ENCODE measurements at places on chromosomes 5 and 9. TPM values are rescaled to one million over a fixed set of nuclear protein-coding genes. Genes with fewer than 3 reads are reported as not detected.

The IFNB1 gene
- not detected for total RNA-seq

The CDKN2B gene
- 4.2 TPM for total RNA-seq

The RASEF gene
- total RNA-seq: 2.0 TPM

The NCS1 gene
- total RNA-seq: 3.0 TPM

The OBP2B gene
- not detected for total RNA-seq

The CCNG1 gene
- 93.4 TPM for total RNA-seq

The HACD4 gene
- total RNA-seq: 0.13 TPM

The IL7R gene
- 7.4 TPM for total RNA-seq

The ZNF483 gene
- total RNA-seq: 0.44 TPM

The TTC23L gene
- total RNA-seq: not detected

All from right lobe of liver (tissue), 6 donors.